ENCODE measurements at places on chromosomes 7 and 10.

- no peak for DNase-seq
These were observed 7.5 kb upstream of the EBF3 start for GRCh38 chr10:129971381-129972144.

DNA sequence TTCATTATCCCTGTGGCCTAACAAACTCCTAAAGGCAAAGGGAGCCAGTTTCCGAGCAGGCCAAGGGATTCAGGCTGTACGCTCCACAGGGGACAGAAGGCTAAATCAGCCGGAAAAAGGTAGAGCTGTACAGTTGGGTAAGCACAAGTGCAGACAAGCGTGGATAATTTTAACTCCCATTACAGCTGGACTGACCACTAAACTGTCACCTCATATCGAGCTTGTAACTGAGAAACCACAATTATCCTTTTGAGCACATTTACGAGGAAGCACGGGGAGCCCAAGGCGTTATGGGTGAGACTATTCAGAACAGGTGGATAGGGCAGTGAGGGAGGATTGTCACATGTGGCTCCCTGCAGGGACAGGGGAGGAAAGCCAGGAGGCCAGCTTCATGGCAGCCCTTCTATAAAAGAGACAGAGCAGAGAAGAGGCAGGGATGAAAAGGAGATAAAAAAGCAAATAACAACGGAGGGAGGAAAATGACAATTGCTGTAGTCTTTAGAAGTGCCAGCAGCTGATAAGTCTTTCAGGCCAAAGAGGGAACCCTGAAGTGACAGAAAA lies 288.0 kb downstream of the FGFR2 start:
- no peak for DNase-seq

DNA sequence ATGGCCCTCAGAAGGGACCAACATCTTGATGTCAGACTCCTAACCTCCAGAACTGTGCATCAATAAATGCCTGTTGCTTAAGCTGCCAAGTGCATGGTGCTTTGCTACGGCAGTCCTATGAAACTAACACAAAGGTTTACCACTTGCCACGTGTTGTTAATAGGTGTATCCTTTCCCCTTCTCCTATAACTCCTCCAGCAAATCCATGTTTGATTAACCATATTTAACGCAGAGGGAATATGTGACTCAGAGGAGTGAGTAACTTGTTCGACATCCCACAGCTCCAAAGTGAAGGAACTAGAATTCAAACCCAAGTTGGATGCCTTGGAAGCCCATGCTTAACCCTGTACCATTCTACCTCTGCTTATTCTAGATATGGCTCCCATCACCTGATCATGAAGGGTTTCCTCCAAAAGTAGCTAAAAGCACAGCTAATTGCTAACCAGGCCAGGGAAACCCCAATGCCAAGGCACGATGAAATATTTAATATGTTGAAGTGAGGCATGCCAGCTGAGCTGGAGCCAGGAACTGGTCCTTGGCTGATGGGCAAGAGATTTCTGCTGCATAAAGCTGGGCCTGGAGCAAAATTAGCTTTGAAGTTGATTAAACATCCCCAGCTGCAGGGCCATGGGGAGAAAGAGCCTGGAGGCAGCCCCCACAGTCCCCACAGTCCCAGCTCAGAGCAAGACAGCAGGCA lies 131.9 kb downstream of the C10orf90 start:
- DNase-seq, result no peak

GRCh38 chr7:34036051-34036920 lies 130.9 kb downstream of the BMPER start:
- no peak for DNase-seq

GRCh38 chr10:21849607-21850006 lies 153.9 kb downstream of the DNAJC1 start:
- no peak for DNase-seq

- DNase-seq, result no peak
These were observed 248.8 kb downstream of the CELF2 start for GRCh38 chr10:11266426-11266825.

- no peak for DNase-seq
These were observed 24.4 kb downstream of the JMJD1C start for GRCh38 chr10:63441404-63441803.

- DNase-seq, result no peak
These were observed 345.8 kb downstream of the KCNMA1 start for GRCh38 chr10:77291596-77292505.

GRCh38 chr10:123580426-123580825 lies 85.7 kb upstream of the GPR26 start:
- no peak for DNase-seq

- no peak for DNase-seq
These were observed 28.7 kb downstream of the CSGALNACT2 start for GRCh38 chr10:43166880-43167497.

- no peak for DNase-seq
These were observed 50.6 kb upstream of the ZNF716 start for GRCh38 chr7:57399251-57399940.

GRCh38 chr10:116669080-116669479 lies 48.3 kb downstream of the PNLIPRP2 start:
- no peak for DNase-seq

- no peak for DNase-seq
These were observed 8.0 kb downstream of the VSTM4 start for GRCh38 chr10:49107111-49107886.

DNA sequence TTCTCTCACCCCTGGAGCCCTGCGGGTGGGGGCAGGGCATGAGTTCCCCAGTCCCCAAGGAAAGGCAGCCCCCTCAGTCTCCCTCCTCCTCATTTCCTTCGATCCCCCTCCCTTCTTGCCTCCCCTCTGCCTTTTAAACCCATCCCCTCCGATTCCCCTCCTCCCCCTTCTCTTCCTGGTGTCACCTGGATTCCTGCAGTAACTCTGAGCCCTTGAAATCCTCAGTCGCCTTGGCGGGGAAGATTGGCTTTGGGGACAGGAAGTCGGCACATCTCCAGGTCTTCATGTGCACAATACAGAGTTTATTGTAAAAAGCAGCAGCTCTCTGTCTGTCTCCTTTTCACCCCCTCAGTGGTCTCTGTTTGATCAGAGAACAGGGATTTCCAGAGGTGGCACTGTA lies 1.3 kb upstream of the MUC12 start:
- DNase-seq, result no peak

- no peak for DNase-seq
These were observed 153.7 kb downstream of the FANK1 start for GRCh38 chr10:126049759-126050700.

- no peak for DNase-seq
These were observed 2.9 kb downstream of the MNX1 start for GRCh38 chr7:157007470-157008066.

DNA sequence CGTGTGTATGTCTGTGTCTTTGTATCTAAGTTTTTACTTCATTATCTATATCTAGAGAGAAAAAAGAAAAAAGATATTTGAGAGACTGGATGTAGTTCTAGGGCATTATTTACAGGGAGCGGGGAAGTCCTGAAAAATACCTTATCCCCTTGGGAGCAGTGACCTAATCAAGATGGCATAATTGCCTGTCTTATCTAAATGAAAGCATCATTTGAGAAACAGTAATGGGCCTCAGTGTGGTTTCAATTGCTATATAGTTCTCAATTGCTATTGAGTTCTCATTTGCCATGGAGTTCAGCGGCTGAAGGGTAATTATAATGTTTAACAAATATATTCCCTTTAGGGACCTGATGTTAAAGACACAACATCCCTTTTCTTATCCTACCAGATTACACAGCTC lies 216.5 kb downstream of the PLXNA4 start:
- no peak for DNase-seq

DNA sequence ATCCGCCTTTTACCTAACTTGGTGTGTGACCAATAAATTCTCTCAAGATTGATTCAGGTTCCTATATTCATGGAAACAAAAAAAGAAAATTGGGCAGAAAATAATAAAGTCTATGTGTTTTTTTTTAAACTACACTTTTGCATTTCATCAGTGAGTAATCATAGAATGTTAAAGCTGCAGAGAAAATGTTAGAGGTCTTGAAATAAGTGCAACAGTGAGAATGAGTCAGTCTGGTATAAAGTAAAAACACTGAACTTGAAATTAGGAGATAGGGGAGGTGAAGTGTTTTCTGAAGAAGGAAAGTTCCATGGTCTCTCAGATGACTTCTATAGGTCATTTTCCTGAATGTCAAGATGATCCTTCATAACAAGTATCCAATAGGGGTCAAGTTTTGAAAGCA lies 202.6 kb upstream of the NRP1 start:
- no peak for DNase-seq

DNA sequence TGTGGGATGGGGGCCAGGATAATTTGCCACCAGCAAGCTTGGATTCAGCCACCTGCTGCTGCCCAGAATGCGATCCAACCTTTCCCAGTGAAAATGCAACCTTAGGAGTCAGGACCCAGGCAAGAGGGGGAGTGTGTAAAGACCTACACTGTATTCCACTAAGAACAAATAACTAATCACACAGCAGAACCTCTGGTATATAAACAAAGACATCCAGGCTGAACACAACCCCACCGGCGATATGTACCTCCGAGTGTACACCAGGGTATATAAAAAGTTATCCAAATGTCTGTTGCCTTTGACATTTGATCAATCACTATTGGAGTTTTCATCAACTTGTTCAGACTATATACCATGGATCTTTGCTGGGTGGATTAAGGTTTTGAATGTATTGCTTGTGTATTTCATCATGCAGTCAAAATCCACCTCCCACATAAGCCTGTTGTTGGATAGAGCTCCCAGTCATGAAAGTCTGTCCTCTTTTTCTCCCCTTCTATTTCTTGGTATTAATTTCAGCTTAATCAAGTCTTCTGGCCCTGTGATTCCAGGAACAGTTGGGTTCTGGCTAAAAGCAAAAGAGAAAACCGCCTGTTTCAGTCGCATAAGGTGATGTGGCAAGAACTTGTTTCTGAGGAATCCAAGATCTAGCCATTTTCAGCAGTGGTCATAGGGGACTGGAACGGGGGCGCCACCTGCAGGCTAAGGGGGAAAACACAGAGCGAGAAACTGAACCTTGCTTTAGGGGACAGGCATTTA lies 290.7 kb downstream of the CCDC3 start:
- peak; percentile 54 for DNase-seq

DNA sequence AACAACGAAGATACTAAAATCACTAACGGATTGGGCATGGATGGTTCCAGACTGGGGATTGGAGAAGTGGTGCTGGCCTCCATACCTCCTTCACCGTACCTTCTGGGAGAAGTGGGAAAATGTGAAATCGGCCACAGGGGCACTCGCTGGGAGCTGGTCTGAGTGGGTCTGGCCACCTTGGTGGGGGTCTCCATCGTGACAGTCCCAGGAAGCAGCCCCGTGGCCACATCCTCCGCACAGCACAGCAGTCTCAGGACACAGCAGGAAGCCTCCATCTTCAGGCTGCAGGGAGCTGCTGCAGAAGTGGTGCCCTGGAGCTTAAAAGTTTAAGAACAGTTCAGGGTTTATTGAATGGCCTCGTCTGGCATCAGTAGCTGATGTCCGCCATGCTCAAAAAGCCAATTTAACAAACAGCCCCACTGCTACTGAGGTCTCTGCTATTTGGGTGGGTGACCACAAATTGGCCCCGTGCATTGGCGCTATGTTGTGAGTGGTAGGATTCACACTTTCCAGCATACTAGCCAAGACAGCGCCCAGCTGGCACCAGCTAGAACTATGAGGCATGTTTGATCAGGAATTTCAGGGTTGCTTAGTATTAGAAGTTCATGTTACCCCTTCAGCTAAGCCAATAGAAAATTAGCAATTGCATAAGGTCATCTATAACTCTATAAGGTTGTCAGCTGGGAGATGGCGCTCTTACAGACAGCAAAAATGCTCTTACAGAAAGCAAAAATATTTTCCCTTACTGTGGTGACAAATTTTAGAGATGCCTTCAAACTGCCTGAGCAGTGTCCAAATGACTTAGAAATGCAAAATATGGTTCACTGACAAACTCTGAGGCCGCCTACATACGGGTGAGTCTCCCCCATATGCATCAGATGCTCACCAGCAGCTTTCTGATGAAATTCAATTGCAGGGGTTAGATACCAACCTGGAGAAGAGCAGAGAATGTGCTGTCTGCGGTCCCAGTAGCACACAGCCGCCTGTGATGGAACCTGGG lies 17.0 kb downstream of the PKD1L1 start:
- no peak for DNase-seq

GRCh38 chr10:17984056-17984455 lies 32.3 kb downstream of the SLC39A12 start:
- DNase-seq, result no peak

DNA sequence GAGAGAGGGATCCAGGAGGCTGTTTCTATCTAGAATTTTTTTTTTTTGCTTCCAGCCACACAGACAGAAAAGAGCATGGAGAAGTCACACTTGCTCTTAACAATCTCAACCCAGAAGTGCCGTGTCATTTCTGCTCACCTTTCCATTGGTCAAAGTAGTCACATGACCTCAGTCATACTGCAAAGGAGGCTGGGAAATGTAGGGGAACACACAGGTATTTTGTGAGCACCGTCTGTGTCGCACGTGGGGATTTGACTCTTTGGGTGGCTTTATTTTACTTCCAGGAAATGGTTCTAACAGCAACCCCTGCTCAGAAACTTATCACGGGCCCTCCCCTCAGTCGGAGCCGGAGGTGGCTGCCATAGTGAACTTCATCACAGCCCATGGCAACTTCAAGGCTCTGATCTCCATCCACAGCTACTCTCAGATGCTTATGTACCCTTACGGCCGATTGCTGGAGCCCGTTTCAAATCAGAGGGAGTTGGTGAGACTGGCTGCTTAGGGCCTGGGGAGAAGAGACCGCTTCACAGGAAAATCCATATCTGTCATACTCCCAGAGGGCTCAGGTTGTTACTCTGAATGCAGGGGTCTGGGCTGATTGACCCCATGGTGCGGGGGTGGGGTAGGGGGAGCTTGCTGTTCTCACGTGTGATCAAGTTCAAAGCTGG lies 13.1 kb upstream of the CPA1 start:
- DNase-seq, result no peak

Data from stimulated activated CD4-positive, alpha-beta T cell treated with anti-CD3 and anti-CD28 coated beads, Interleukin-1b, Interleukin-23, amount 100 ng/mL, for 1 hour (primary cell).